Stimulated activated effector memory CD8-positive, alpha-beta T cell treated with anti-CD3 and anti-CD28 coated beads, Interleukin-12 subunit alpha, Interleukin-12 subunit beta, amount 100 ng/mL, for 72 hours (primary cell): ENCODE measurements at places on chromosomes 5 and 9.

DNA sequence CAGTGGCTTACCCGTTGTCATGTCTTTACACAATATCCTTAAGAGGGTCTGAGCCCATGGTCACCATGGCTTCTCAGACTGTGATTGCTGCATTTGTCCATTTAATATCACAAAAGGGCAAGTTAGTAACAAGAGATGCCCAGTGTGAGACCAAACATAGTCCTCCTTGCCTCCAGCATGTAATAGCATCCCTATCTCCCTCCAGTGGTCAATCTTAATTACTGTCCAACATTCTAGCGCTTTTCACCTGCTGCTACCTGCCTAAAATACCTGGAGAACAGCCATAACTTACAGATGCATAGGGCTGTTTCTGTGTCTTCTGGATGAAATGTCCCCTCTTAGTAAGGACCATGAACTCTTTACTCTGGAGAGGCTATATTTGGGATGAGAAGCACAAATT is 267.2 kb upstream of the DAB2 start:
- no peak for DNase-seq

DNA sequence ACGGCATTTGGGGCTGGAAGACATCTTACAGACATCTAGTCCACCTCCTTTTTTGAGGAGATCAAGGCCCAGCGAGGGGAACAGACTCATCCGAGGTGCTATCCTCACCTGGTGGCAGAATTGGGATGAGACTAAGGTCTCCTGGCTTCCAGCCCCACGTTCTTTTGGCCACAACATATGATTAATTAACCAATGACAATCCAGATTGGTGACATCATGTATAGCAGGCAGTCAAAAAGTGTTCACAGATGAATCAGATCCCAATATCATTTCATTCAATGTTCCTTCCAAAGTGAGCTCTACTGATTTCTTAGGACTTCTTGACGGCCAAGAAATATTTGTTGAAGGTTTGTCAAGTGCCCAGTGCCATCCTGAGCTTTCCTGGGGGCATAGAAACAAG is 3.9 kb downstream of the CFAP77 start:
- DNase-seq: no peak

DNA sequence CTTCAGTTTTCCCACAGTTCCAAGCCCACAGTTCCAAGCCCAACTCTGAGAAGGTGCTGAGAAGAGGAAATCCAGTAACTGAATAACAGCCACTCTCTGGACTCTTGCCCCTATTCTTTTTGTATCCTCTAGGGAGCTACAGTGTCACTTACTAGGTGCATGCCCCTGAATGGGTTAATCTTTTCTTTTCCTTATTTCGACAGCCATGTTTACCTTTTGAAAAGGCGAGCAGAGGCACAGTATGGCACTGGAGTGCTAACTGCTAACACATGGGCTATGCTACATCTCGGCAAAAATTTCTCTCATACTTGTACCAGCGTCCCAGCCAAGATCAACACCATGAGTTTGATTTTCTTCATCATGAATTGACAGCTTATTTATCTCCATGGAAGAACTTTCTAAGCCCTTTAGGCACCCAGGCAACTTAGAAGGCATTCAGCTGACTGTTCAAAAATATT is 222.6 kb downstream of the EBF1 start:
- no peak for DNase-seq

GRCh38 chr9:118561051-118561450 is 808.2 kb downstream of the BRINP1 start:
- DNase-seq: no peak

- no peak for DNase-seq
Measured at GRCh38 chr5:68243681-68244080, 28.1 kb downstream of the PIK3R1 start.

DNA sequence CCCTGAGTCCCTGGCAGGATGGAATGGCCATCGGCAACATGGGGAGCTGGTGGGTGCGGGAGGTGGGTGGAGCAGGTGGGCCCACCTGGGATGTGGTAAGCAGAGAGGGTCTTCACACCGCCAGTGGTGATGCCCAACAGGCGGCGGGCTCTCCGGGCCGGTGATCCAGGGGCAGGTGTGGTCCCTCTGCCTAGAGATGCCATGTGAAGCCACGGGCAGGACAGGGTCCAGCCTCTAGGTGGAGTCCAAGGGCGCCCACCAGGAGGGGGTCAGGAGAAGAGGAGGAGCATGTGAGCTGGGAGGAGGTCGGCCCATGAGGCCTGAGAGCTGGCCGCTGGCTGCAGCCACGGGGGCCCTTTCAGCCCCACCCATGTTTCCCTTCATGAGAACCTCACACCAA is 221.1 kb downstream of the FANCC start:
- no peak for DNase-seq

DNA sequence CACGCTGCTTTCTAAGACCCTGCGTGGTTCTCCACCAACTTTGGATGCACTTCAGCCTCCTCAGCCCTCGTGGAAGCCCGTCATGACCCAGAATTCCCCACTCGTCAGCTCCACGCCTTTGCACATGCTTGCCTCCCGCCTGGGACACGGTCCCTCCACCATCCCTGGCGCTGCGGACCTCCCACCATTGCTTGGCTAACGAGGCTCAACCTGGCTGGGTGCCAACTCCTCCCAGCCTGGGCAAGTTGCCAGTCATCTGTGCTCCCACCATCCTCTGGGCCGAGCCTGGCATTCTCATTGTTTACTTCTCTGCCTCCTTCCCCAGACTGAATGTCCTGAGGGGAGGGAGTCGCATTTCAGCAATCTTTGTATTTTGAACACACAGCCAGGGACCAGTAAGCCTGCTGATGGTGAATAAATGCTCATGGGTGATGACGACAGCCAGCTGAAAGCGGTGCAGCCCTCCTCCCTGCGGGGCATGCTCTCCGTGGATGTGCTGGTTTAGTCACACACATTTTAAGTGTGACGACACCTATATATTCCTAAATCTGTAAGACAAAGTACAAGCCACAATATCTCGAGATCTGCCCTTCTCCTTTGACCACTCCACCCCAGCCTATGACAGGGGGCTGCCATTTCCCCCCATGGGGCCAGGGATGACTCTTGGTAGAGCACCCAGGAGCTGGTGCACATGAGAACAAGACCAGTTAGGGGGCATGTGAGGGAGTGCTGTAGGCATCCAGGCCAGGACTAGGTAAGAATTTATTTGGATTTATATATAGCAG is 37.6 kb downstream of the ANKRD33B start:
- DNase-seq: no peak

DNA sequence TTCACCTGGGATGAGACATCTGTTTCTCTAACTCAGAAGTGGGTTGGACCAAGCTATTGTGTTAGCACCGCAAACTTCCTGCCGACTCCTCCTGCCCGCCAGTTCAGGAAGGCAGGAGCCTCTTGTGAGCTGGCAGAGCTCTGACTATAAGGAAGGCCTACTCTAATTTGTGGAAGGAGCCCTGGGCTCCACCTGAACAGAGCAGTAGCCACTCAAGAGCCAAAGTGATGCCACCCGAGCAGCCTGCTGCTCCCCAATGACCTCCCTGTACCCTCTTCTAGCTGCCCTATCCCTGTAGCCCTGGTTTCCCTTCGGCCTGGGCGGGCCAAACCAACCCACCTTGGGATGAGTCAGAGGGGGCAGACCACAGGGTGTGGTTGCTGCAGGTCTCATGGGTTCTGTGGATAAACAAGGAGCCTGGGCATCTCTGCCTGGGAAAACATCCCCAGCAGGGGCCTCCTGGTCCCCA is 81.6 kb downstream of the PSD2 start:
- DNase-seq: no peak

GRCh38 chr9:125497906-125498305 is 209.1 kb downstream of the MAPKAP1 start:
- no peak for DNase-seq

- DNase-seq: no peak
Measured at GRCh38 chr9:21555911-21556310, 73.8 kb upstream of the IFNE start.
